ENCODE measurements at places on chromosomes 5 and 9.

- no peak for DNase-seq
These were observed 61.6 kb downstream of the ST8SIA4 start for GRCh38 chr5:100841358-100842076.

DNA sequence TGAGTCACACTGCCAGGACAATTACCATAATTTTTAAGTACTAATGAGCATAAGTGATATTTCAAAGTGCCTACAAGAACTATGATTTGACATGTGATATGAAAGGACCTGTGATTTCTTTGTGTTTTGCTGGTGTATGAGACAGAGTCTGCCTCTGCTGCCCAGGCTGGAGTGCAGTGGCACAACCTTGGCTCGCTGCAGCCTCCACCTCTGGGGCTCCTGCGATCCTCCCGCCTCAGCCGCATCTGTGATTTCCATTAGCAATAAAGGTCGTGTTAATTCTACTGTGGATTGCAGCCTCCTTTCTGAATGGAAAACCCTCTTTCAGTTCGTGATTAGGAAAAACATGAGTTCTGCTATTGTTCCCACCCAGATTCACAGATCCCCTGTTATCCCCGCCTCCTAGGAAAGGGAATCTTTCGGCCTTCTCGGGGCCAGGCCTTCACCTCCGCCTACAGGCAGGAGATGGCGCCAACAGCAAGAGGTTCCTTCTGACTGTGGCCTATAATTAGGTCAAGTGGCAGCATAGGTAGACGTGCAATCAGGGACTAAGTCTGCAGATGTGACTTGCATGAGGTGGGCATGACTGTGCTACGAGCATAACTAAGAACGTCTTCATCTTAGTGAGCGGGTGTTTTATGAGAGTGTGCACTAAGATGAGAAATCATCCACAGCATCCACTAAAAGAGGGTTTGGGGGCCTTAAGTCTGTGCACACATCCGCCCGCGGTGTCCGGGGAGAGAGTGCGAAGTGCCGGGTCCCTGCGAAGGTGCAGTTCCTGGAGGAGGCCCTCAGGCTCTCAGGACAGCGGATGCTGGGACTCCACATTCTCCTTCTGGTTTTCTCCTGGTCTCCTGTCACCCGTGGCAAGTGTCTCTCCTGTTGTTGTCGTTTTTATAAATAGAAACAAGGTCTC is 23.1 kb downstream of the TRIM7 start:
- peak; percentile 51 for DNase-seq

DNA sequence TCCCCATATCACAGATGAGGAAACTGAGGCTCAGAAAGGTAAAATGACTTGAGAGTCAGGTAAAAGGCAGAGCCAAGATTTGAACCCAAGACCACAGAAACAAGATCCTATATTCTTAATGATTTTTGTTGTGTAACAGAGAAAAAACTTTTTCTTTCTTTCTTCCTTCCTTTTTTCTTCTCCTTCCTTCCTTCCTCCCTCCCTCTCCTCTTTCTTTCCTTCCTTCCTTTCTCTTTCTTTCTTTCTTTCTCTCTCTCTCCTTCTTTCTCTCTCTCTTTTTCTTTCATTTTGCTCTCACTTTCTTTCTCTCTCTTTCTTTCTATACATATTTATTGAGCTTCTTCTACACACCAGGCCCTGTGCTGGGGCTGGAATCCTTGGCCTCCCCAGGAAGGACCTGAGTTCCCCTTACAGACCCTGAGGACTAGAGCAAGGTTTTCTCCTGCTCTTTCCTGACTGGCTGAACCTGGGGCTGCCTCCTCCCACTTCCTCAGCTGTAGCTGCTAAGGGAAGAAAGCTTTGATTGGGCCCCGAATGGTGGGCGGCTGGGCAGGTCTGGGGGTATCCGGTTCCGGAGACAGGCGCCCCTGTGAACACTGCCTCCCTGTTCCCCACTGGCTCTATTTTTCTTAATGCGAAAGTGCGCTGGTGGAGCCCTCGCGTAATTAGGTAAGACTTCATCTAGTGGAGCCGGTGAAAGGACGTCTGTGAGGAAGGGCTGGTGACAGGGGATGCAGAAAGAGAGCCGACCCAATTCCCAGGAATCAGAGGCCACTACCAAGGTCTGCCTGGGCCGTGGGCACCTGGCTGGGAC is 27.4 kb upstream of the KIF12 start:
- DNase-seq, result no peak

DNA sequence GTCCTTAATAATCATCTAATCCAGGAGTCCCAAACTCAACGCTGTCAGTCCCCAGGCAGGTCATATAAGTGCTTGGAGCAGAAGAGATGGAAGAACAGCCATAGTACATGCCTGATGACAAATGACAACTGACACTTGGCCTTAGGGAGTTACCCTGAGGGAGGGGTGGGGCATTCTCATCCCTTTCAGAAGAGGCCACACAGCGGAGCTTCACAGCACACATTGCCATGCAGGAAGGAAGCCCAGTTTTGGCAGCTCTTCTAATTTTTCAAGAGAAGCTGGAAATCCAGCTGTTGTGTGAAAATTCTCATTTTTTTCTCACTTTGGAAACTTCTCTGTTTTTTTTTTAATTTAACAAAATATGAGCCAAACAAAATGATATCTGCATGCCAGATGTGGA is 89.0 kb downstream of the ASTN2 start:
- DNase-seq, result no peak
